ENCODE measurements at places on chromosomes 1 and 21. TPM values are rescaled to one million over a fixed set of nuclear protein-coding genes. Genes with fewer than 3 reads are reported as not detected.

GRCh38 chr1:183652547-183653461, at the start of gene APOBEC4:
Gene APOBEC4 (minus strand): TSS chr1:183653316. CDS start chr1:183648781, 4,535 bp downstream.
- H3K27me3 ChIP-seq, result no peaks in the 10 kb centered on the region
- H3K36me3 ChIP-seq, result no peaks in the 10 kb centered on the region
- H3K4me1 ChIP-seq, result peaks cover 35% of the 10 kb centered on the region
- H3K4me3 ChIP-seq, result no peak within 1 kb of the TSS

DNA sequence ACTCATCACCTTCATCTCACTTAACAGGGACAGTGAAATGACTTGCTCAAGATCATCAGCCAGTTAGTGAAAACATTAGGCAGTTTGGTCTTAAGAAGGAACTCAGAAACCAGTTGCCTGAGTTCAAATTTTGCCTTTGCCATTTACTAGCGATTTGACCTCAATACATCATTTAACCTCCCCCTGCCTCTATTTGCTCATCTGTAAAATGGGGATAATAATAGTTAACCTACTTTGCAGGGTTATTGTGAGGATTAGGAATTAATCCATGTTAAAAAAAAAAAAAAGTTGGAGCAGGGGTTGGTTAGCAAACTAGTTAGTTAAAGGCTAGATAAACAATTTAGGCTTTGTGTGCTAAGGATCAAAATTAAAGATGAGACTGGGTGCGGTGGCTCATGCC, 10.6 kb upstream of the TACSTD2 start:
- DNase-seq, result no peak
- peaks cover 18% of the 10 kb centered on the region for H3K4me1 ChIP-seq
- no peak overlapping the region for H3K4me3 ChIP-seq
- H3K27ac ChIP-seq, result no peak overlapping the region

DNA sequence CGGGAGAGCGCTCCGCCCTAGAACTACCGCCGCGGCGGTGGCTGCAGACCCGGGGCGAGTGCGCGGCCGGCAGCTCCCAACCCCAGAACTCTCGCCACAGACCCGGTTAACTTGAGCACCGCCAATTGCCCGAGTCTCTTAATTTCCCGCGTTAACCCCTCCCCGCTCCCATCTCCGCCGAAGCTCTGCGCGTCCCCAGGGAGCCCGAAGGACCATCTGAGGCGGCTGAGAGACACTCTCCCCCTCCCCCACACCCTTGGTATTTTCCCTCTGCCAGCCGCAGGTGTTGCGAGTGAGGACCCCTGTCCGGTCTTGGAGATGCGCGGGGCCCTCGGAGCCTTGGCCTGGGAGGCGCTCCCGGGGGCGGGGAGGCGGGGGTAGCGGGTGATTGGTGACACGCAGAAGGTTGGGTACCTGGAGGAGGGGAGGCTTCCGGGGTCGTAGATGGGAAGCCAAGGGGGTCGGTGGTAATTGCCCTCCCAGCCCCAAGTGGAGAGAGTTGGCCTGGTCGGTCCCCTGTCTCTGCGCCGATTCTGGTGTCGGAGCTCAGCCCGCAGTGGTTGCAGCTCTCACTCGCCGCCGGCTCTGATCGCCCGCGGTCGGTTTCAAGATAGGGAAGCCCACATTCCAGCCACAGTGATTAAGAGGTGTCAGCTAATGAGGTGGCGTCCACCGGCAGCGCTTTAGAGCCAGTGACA, 858 bp upstream of the SUSD4 start:
- peaks cover 13% of the 10 kb centered on the region for H3K4me1 ChIP-seq
- peaks cover 53% of the 10 kb centered on the region for H3K27me3 ChIP-seq
- peak overlapping the region; percentile 62 for H3K4me3 ChIP-seq
- H3K27ac ChIP-seq, result no peak overlapping the region
- no peaks in the 10 kb centered on the region for H3K36me3 ChIP-seq
- DNase-seq, result no peak

GRCh38 chr1:12282142-12282541, 52.3 kb downstream of the VPS13D start:
- no peak overlapping the region for H3K4me3 ChIP-seq
- H3K27me3 ChIP-seq, result no peaks in the 10 kb centered on the region
- peaks cover 48% of the 10 kb centered on the region for H3K36me3 ChIP-seq
- no peak for DNase-seq
- peaks cover 2% of the 10 kb centered on the region for H3K4me1 ChIP-seq

- H3K27me3 ChIP-seq, result peaks cover 6% of the 10 kb centered on the region
- peaks cover 57% of the 10 kb centered on the region for H3K4me1 ChIP-seq
- H3K27ac ChIP-seq, result peak within 1 kb of the TSS; percentile 95
- H3K4me3 ChIP-seq, result peak within 1 kb of the TSS; percentile 85
- H3K36me3 ChIP-seq, result peaks cover 35% of the 10 kb centered on the region
Measured at GRCh38 chr1:223712194-223712849, at the start of gene CAPN2. Gene CAPN2 (plus strand): TSS chr1:223712539. CDS start chr1:223712641, 102 bp downstream.

GRCh38 chr1:210438928-210439841, 110.5 kb downstream of the HHAT start:
- no peaks in the 10 kb centered on the region for H3K36me3 ChIP-seq
- no peak overlapping the region for H3K4me3 ChIP-seq
- no peak for DNase-seq
- H3K27ac ChIP-seq, result no peak overlapping the region
- no peaks in the 10 kb centered on the region for H3K4me1 ChIP-seq

- H3K4me1 ChIP-seq, result no peaks in the 10 kb centered on the region
- H3K27me3 ChIP-seq, result peaks cover 2% of the 10 kb centered on the region
- no peak overlapping the region for H3K27ac ChIP-seq
- no peak overlapping the region for H3K4me3 ChIP-seq
- no peak for DNase-seq
Measured at GRCh38 chr1:116699605-116700004, 32.1 kb upstream of the IGSF3 start.

- H3K27me3 ChIP-seq, result peaks cover 2% of the 10 kb centered on the region
- H3K27ac ChIP-seq, result no peak overlapping the region
- H3K4me3 ChIP-seq, result peak overlapping the region; percentile 46
- DNase-seq, result no peak
- peaks cover 34% of the 10 kb centered on the region for H3K4me1 ChIP-seq
Measured at GRCh38 chr21:34890724-34891612, 158.1 kb downstream of the RUNX1 start.

- no peak for DNase-seq
- no peak overlapping the region for H3K27ac ChIP-seq
- H3K27me3 ChIP-seq, result no peaks in the 10 kb centered on the region
- peaks cover 3% of the 10 kb centered on the region for H3K4me1 ChIP-seq
Measured at GRCh38 chr1:222697826-222698225, 14.5 kb downstream of the AIDA start.

DNA sequence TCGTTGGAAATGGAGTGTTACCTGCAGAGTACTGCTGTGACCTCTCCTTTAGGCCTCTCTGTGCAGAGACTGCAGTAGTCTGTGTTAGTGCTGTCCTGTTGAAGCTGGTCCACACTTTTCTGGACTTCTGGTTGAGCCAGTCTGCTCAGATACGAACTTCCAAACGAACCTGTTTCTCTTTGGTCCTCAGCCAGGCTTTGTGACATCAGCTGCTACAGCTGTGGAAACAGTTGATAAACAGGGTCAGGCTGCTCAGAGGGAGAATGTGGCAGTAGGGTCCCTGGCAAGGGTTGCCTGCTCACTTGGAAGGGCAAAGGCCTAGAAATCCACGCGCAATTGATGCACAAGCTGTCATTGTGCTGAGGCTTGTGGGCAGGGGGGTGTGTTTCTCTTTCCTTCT, 98.8 kb downstream of the NOS1AP start:
- H3K36me3 ChIP-seq, result no peaks in the 10 kb centered on the region
- no peak overlapping the region for H3K27ac ChIP-seq
- no peak for DNase-seq
- H3K4me3 ChIP-seq, result no peak overlapping the region
- H3K4me1 ChIP-seq, result no peaks in the 10 kb centered on the region

- H3K36me3 ChIP-seq, result no peaks in the 10 kb centered on the region
- H3K4me3 ChIP-seq, result no peak overlapping the region
- no peaks in the 10 kb centered on the region for H3K27me3 ChIP-seq
- no peaks in the 10 kb centered on the region for H3K4me1 ChIP-seq
- no peak overlapping the region for H3K27ac ChIP-seq
- no peak for DNase-seq
Measured at GRCh38 chr1:242023805-242024204, 24.9 kb upstream of the MAP1LC3C start.

GRCh38 chr1:118325550-118326225, 140.7 kb upstream of the SPAG17 start:
- no peaks in the 10 kb centered on the region for H3K36me3 ChIP-seq
- no peak for DNase-seq

DNA sequence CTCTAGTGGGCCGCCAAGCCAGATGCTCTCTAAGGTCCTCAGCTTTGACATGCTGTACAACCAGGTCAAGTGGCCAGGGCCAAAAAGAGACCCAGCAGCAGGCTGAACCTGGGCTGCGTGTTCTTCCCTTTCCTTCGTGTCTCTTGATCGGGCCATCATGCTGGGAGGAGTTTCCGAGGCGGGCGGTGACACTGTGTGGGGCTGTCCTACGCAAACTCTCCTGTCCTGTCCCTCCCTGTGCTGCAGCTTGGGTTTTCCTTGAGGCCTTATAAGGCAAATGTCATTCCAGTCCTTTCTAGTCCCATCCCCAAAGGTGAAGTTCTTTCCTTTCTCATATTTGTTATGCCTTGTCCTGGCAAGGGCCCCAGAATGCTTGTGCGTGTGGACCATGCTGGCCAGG, 56.7 kb downstream of the ARHGEF10L start:
- no peaks in the 10 kb centered on the region for H3K36me3 ChIP-seq
- no peaks in the 10 kb centered on the region for H3K4me1 ChIP-seq
- no peak for DNase-seq
- H3K27ac ChIP-seq, result no peak overlapping the region

- H3K4me3 ChIP-seq, result no peak overlapping the region
- H3K27me3 ChIP-seq, result peaks cover 9% of the 10 kb centered on the region
- peaks cover 63% of the 10 kb centered on the region for H3K4me1 ChIP-seq
- H3K36me3 ChIP-seq, result no peaks in the 10 kb centered on the region
- peak; percentile 62 for DNase-seq
Measured at GRCh38 chr1:114330451-114330983, 176.8 kb upstream of the SYT6 start.

DNA sequence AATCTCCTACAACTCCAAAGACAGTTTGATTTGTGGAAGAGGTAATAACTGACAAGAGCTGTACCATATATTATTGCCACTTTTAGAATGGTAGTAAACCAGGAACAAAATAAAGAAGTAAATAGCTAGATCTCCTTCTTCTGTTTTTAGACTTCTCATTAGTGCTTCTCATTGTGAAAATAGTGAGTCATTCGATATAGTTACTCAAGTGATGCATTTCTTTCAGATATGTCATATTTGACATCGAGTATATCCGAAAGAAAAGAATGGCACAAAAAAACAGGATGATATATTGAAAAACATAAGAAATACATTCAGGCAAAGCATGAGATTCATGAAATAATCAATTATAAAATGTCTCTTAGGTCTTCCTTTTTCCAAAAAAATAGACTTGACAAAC, 1346.1 kb downstream of the BRINP3 start:
- DNase-seq, result no peak
- no peaks in the 10 kb centered on the region for H3K36me3 ChIP-seq
- no peaks in the 10 kb centered on the region for H3K4me1 ChIP-seq
- no peak overlapping the region for H3K4me3 ChIP-seq

DNA sequence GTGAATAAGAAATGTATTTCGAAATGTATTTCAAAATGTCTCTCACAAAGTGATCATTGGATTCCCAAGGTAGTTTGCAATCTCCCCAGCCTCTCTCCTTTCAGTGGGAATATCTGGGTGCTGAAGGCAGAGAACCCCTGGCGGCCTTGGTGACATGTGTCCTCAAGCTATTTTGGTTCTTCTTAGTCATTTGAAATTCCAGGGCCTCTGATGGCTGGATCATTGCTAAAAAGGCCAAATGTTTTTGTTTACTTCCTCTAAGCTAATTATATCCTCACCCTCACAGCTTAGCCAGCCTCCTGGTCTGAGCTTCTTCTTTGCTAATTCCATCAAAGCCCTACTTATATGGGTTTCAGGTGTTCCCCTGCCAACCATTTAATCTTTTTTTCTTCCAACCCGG, 71.2 kb downstream of the LRRC40 start:
- no peak overlapping the region for H3K4me3 ChIP-seq
- no peaks in the 10 kb centered on the region for H3K36me3 ChIP-seq
- H3K27me3 ChIP-seq, result peaks cover 20% of the 10 kb centered on the region
- DNase-seq, result no peak
- peaks cover 4% of the 10 kb centered on the region for H3K4me1 ChIP-seq
- H3K27ac ChIP-seq, result no peak overlapping the region

DNA sequence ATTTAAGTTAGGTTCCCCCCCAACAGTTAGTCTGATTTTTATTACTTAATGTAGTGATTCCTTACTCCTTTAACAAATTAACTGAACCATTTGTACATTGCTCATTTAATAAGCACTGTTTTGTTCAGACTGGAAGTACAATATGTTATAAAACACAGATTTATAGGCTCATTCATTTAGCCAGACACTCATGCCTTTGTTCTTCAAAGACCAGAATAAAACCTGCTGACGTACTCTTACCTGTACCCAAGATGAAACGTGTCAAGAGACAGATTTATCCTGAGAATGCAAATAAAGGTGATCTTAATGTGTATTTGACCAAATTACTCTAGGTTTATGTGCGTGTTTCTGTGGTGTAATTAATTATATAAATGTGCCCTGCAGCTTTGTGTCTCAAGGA, 92.8 kb downstream of the INTS7 start:
- H3K4me1 ChIP-seq, result peaks cover 23% of the 10 kb centered on the region
- H3K36me3 ChIP-seq, result peaks cover 31% of the 10 kb centered on the region
- H3K27me3 ChIP-seq, result no peaks in the 10 kb centered on the region
- no peak overlapping the region for H3K27ac ChIP-seq

- H3K4me1 ChIP-seq, result no peaks in the 10 kb centered on the region
- no peak overlapping the region for H3K27ac ChIP-seq
- no peaks in the 10 kb centered on the region for H3K36me3 ChIP-seq
- H3K4me3 ChIP-seq, result no peak overlapping the region
- peaks cover 37% of the 10 kb centered on the region for H3K27me3 ChIP-seq
Measured at GRCh38 chr1:212531267-212531666, 77.3 kb upstream of the ATF3 start.

DNA sequence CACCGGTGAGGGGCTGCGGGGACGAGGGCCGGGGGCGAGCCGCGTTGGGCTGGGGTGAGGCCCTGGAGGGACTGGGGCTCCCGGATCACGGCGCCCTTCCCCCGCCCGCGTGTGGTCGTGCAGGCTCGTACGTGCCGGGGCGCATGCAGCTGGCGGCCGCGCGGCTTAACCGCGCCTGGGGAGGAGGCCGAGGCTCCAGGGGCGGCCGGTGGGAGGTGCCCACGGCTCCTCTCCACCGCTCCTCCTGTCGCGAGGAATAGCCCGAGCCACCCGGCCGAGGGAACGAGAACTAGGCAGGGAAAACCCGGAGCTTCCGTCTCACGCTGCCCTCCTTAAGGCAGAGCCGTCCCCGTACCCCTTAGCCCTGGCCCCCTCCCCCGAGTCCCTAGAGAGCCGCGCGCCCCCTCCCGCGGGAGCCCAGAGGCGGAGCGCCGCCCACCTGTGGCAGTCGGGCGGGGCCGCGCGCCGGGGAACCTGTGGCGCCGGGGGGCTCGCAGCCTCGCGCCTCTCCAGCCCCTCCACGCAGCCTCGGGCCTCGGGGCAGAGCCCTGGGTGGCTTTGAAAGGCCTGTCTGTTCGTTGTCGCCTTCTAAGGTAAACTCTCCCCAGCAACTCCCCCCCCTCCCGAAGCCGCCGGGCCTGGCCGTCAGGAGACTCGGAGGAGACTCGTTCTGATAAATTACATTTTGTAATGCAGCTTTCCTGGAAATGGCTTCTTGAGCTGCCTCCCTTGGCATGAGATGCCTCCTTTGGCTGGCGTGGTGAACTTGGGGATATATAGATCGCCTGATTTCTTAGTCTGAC, 746 bp downstream of the AK4 start:
- peaks cover 29% of the 10 kb centered on the region for H3K27me3 ChIP-seq
- peaks cover 18% of the 10 kb centered on the region for H3K36me3 ChIP-seq
- peak; percentile 62 for DNase-seq
- H3K4me3 ChIP-seq, result peak overlapping the region; percentile 81

CDK18 gene
- total RNA-seq, result 1.4 TPM

FCRL4 gene
- total RNA-seq, result not detected

LDLRAD1 gene
- not detected for total RNA-seq

USF1 gene
- 68.0 TPM for total RNA-seq

COL11A1 gene
- total RNA-seq, result not detected

EXO1 gene
- 30.1 TPM for total RNA-seq

PRDM16 gene
- 0.20 TPM for total RNA-seq

POGK gene
- total RNA-seq, result 36.5 TPM
